ENCODE measurements at places on chromosomes 6 and 20.

- no peak for DNase-seq
Observed at GRCh38 chr20:17202673-17203072, 24.2 kb upstream of the PCSK2 start.

- no peak for DNase-seq
Observed at GRCh38 chr6:158773581-158774449, 45.4 kb downstream of the EZR start.

- peak; percentile 7 for DNase-seq
Observed at GRCh38 chr6:138310821-138311220, 66.9 kb upstream of the SMIM28 start.

GRCh38 chr6:152057832-152058498 is 250.5 kb downstream of the ESR1 start:
- no peak for DNase-seq

DNA sequence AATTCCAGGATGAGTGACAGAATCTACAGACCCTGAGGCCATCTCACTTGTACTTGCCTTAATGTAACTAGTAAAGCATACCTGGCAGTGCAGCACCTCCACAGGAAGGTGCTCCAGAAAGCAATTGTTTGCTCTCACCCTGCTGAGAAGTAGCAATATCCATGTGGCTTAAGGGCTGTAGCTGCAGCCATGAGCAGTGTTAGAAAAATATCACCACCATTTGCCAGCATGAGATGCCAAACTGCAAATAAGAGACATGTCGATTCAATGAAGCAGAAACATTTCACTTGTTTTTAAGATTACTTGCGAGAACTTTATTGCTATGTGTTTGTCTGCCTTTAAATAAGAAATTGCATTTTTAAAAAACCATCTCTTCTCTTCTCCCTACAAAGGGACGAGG is 151.5 kb downstream of the PRL start:
- peak; percentile 12 for DNase-seq

GRCh38 chr20:24050119-24050518 is 61.5 kb upstream of the GGTLC1 start:
- no peak for DNase-seq

Measured in NCI-H2081 (cell line).